ENCODE measurements at places on chromosomes 6 and 20. TPM values are rescaled to one million over a fixed set of nuclear protein-coding genes. Genes with fewer than 3 reads are reported as not detected.

Gene THBS2
- 10.6 TPM for total RNA-seq

Gene CAGE1
- not detected for total RNA-seq

Gene SUMO4
- under 0.01 TPM for total RNA-seq

Gene PDE10A
- 4.8 TPM for total RNA-seq

Gene SCRT2
- total RNA-seq, result not detected

Gene SDCBP2
- total RNA-seq, result 80.4 TPM

Gene CST3
- total RNA-seq, result 209 TPM

Gene VSX1
- not detected for total RNA-seq

Gene MBOAT1
- 5.5 TPM for total RNA-seq

Gene ARMC12
- 0.64 TPM for total RNA-seq

Gene TMEM151B
- total RNA-seq, result not detected

Gene C20orf144
- total RNA-seq, result not detected

Gene NKAIN4
- 1.2 TPM for total RNA-seq

Gene TNFRSF6B
- total RNA-seq, result 7.5 TPM

Gene SMAP1
- 11.8 TPM for total RNA-seq

Gene FRK
- 4.8 TPM for total RNA-seq

Gene NKX2-4
- not detected for total RNA-seq

Gene PSMF1
- 20.7 TPM for total RNA-seq

Gene NINL
- total RNA-seq, result 5.3 TPM

Gene GRM4
- total RNA-seq, result not detected

Gene ARFGAP1
- total RNA-seq, result 55.9 TPM

Gene UBE2V1
- 14.9 TPM for total RNA-seq

Gene MYLK4
- total RNA-seq, result 0.21 TPM

Gene LPIN3
- 11.8 TPM for total RNA-seq

Gene PRSS16
- total RNA-seq, result 5.5 TPM

Gene TAAR1
- total RNA-seq, result not detected

Gene GMDS
- 13.9 TPM for total RNA-seq

Gene PCK1
- not detected for total RNA-seq

Gene TMEM244
- not detected for total RNA-seq

Gene PTPRK
- 42.8 TPM for total RNA-seq

Gene HLA-DRB5
- under 0.01 TPM for total RNA-seq

Gene RSPH9
- 0.21 TPM for total RNA-seq

Gene ARMH2
- total RNA-seq, result not detected

Gene HTR1E
- total RNA-seq, result not detected

Gene OPRM1
- total RNA-seq, result not detected

Gene SNRNP48
- 12.1 TPM for total RNA-seq

Gene ZFP57
- 1.1 TPM for total RNA-seq

Gene ESR1
- total RNA-seq, result under 0.01 TPM

Gene CRISP2
- total RNA-seq, result not detected

Gene ATP9A
- 27.7 TPM for total RNA-seq

Gene HLA-E
- 168 TPM for total RNA-seq

Gene MATN4
- not detected for total RNA-seq

Gene TRIM31
- total RNA-seq, result not detected

Gene NR2E1
- not detected for total RNA-seq

Gene SLC17A3
- total RNA-seq, result not detected

Gene TCF21
- total RNA-seq, result not detected
